ENCODE measurements at places on chromosomes 2 and 18. TPM values are rescaled to one million over a fixed set of nuclear protein-coding genes. Genes with fewer than 3 reads are reported as not detected.

Gene GALNT3
- total RNA-seq, result 28.8 TPM

- H3K27ac ChIP-seq, result no peak overlapping the region
- H3K4me3 ChIP-seq, result no peak overlapping the region
- H3K4me1 ChIP-seq, result no peaks in the 10 kb centered on the region
- DNase-seq, result no peak
- H3K36me3 ChIP-seq, result no peaks in the 10 kb centered on the region
- peaks cover 4% of the 10 kb centered on the region for H3K27me3 ChIP-seq
These were observed 18.8 kb downstream of the ATP6V1C2 start for GRCh38 chr2:10740226-10740625.

Gene FKBP7
- 34.1 TPM for total RNA-seq

DNA sequence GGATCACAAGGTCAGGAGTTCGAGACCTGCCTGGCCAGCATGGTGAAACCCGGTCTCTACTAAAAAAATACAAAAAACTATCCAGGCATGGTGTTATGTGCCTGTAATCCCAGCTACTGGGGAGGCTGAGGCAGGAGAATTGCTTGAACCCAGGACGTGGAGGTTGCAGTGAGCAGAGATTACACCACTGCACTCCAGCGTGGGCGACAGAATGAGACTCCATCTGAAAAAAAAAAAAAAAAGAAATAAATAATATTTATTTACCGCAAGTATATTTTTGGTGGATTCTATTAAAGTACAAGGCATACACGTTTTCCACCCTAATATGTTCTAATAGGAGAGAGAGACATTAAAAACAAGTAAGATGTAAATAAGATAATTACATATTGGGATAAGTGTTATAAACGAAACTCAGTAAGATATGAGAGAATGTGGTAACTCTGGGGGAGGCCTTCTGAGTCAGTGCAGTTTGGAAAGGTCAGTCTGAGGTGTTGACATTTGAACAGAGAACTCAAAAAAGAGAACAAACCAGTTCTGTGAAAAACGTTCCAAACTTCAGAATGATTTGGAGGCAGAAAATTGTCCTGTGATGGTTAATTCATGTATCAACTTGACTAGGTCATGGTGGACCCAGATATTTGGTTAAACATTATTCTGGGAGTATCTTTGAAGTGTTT, 8.8 kb upstream of the POLI start:
- H3K4me1 ChIP-seq, result peaks cover 12% of the 10 kb centered on the region
- H3K27me3 ChIP-seq, result no peaks in the 10 kb centered on the region
- no peak overlapping the region for H3K4me3 ChIP-seq
- H3K36me3 ChIP-seq, result no peaks in the 10 kb centered on the region
- peak overlapping the region; percentile 46 for H3K27ac ChIP-seq

Gene ERFE
- total RNA-seq, result 0.29 TPM

Gene OTOF
- total RNA-seq, result 0.05 TPM

- no peaks in the 10 kb centered on the region for H3K36me3 ChIP-seq
- H3K4me1 ChIP-seq, result peaks cover 4% of the 10 kb centered on the region
- no peaks in the 10 kb centered on the region for H3K27me3 ChIP-seq
- no peak for DNase-seq
- no peak overlapping the region for H3K4me3 ChIP-seq
- H3K27ac ChIP-seq, result no peak overlapping the region
These were observed 125.9 kb upstream of the NABP1 start for GRCh38 chr2:191552066-191552465.

Gene DRC1
- 0.33 TPM for total RNA-seq
